ENCODE measurements at places on chromosomes 6 and 20.

GRCh38 chr6:162118706-162119105 is 608.9 kb downstream of the PRKN start:
- DNase-seq, result no peak

DNA sequence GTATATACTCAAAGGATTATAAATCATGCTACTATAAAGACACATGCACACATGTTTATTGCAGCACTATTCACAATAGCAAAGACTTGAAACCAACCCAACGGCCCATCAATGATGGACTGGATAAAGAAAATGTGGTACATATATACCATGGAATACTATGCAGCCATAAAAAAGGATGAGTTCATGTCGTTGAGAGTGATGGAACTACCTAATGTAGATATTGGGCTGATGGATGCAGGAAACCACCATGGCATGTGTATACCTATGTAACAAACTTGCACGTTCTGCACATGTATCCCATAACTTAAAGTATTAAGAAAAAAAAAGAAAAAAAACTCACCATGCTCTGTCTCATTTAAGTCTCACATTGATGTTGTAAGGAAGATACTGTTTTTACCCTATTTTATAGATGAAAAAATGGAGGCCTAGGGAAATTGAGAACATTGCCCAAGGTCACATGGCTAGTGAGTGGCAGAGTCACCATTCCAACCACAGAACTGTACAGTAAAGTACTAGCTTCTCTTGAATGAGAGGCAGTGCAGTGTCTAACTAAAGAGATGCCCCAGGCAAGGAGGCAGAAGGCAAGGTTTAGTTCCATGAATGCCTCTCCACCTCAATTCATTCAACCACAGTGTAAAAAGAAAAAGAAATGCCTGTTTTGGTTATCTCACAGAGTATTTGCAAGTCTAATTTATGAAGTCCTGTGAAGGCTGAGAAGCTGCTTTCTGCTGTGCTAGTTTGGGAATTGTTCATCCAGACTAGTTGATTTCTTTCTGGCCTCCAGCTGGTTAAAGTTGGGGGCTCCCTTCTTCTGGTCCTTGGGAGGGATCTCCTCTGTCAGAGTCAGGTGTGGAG is 68.2 kb downstream of the FIG4 start:
- DNase-seq, result no peak

- DNase-seq, result no peak
Observed at GRCh38 chr20:36010825-36011224, 42.4 kb downstream of the CNBD2 start.

- DNase-seq, result no peak
Observed at GRCh38 chr6:166477647-166478365, 95.1 kb upstream of the MPC1 start.

GRCh38 chr6:70520575-70520974 is 46.2 kb upstream of the SDHAF4 start:
- DNase-seq, result no peak

GRCh38 chr6:159499034-159499433 is 194.0 kb downstream of the SOD2 start:
- no peak for DNase-seq

- DNase-seq, result no peak
Observed at GRCh38 chr6:147973806-147974205, 368.8 kb upstream of the SASH1 start.

DNA sequence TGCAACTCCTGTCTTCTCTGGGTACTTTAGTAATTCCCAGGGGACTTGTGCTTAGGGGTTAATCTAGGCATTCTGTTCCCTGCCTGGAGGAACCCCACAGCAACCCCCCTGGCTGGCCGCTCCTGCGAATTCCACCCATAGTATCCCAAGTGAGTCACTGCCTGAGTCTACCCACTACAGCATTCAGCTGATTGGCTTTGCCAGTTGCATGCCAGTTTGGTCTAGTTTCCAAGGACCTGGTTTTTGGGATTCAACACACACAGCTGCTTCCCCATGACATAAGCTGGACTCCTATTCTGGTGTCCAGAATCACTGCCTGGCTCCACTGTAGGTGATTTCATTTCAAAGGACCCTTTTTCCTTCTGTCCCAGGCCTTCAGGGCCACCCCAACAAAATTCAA is 40.3 kb downstream of the PLCG1 start:
- no peak for DNase-seq

- DNase-seq, result no peak
Observed at GRCh38 chr6:135228486-135228885, 47.4 kb downstream of the MYB start.

DNA sequence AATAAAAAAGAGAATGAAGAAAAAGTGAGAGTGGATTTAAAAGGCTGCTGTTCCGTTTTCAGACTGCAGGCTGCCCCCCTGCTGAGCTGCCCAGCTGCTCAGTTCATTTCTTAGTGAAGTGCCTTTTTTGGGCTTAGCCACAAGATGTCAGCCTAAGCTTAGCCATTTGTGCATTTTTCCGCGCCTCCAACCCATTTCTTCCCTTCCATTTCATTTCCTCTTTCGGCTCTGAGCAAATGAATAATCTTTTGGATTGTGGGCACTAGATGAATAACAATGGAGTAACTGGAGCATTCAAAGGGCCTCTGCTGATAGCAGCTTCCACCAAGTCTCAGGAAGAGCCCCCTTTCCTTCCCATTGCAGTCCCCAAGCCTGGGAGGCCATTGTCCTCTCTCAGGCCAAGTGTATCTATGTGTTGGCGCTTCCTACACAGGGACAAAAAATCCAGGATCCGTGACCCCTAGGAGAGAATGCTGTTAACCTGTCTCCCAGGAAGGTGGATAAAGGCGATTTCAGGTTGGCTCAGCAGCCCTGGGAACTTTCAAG is 83.5 kb upstream of the SPTLC3 start:
- DNase-seq, result no peak

GRCh38 chr6:23448281-23448680 is 677.7 kb upstream of the NRSN1 start:
- DNase-seq, result no peak

DNA sequence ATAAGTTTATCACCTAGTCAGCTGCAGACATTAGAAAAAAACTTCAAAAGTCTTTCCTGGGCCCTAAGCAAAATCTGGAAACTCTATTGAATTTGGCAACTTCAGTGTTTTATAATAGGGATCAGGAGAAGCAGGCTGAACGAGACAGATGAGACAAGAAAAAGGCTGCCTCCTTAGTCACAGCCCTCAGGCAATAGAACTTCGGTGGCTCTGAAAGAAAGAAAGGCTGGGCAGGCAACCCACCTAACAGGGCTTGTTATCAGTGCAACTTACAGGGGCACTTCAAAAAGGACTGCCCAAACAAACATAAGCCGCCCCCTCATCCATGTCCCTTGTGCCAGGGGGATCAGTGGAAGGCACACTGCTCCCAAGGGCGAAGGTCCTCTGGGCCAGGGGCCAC is 657.9 kb upstream of the HS3ST5 start:
- no peak for DNase-seq

- no peak for DNase-seq
Observed at GRCh38 chr6:16739329-16739801, 21.9 kb downstream of the ATXN1 start.

GRCh38 chr20:50005471-50005981 is 22.7 kb downstream of the SNAI1 start:
- no peak for DNase-seq

DNA sequence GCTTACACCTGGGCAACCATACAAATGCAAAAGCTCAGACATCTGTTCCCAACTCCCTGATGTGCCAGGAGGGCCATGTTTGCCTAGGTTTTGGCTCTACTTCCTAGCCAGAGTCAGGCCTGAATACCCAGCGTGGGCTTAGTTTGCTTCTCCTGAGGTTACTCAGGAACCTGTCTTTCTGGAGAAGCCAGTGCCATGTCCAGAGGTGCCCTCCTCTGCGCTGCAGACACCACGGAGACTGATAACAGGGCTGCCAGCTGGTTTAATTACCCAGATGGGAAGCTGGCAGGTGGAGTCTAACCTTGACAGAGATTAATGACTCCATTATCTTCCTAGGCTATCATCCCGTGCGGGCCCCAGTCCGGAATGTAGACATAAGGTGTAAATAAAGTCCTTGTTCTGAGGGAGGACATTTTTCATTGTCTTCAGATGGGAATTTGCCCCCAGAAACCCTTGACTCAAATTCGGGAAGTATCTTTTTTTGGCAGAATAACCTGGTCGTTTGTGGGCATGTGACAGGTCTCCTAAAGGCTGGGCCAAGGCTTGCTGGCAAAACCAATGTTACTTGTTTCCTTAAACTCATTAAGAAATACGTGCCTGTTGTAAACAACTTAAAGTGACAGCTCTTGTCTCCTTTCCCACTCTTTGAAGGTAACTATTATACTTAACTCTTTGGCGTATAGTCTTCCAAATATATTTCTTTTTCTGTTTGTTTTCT is 29.2 kb upstream of the ZNFX1 start:
- DNase-seq, result no peak

GRCh38 chr6:69774740-69775584 is 21.8 kb downstream of the LMBRD1 start:
- no peak for DNase-seq

Measured in stimulated activated CD8-positive, alpha-beta memory T cell treated with anti-CD3 and anti-CD28 coated beads, Interleukin-15, amount 100 ng/mL, for 4 hours (primary cell).